ENCODE measurements at places on chromosomes 12 and 14.

DNA sequence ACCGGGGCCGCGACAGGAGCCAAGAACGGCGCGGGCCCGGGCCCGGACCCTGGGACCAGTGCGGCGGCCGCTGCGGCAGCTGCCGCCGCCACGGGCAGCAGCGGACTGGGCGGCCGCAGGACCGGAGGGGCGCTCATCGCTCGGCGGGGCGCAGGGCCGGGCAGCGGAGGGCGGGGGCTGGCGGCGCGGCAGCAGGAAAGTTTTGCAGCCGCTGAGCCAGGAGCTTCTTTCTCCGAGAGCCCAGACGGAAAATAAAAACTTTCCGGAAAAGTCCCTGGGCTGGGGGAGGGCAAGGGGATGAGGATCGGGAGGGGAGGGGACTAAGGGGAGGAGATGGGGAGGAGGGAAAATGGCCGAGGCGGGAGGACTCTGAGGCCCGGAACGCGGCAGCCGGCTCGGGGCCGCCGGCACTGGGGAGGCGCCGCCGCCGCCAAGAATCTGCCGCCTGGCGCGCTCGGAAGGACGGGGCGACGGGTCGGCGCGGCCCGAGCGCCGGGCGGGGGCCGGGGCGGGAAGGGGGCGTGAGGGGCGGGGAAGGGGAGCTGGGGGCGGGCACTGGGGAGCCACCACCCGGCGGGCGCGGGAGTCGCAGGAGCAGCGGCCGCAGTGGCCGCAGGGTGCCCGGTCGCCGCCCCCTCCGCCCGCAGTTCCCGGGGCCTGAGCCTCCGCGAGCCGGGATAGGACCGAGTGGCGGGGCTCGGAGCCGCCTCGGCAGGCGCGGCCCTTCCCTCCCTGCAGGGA is at the start of gene PRKD1:
Gene PRKD1 (minus strand): TSS at position 472 of the 741 bp plus-strand sequence.
- peak; percentile 67 for DNase-seq

DNA sequence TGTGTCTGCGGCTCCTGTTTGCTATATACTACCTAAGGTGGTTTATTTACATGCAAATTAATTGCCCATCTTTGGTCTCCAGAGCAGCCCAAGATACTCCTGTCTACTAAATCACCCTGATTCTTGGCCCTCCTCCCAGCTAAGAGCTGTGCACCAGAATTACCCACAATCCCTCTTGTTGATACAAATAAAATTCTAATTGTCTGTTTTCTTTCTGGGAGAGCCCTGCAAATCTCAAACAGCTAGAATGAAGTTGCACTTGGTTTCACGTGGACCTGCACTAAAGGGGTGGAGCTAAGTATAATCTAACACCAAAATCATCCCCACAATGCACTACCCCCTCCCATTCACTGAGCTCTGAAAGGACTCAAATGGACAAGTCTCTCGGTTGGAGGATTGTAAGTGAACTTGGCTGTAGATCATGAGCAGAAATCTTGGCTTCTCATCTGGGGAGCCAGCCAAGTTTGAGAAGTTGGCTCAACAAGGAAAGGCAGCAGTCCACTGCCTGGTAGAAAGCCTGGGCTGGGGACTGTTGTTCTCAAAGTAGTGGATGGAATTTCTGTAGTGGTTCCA is 6.6 kb downstream of the MAX start:
- peak; percentile 60 for DNase-seq

- DNase-seq = no peak
Observed at GRCh38 chr14:105864651-105865265, 338.4 kb downstream of the TMEM121 start.

DNA sequence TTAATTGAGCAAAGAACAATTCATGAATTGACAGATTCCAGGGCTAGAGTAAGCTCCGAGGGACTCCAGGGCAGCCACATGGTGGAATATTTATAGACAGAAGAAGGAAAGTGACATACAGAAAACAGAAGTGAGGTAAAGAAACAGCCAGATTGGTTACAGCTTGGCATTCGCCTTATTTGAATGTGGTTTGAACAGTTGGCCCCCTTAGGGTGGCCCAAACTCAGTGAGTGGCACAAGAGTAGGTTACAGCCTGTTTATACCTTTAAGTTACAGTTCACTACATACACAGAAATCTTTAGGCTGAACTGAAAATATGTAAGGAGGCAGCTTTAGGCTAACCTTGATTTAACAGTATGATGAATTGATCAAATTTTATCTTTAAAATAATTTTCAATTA is 174.5 kb upstream of the CNOT2 start:
- DNase-seq = no peak

GRCh38 chr12:112418608-112419296 is at the start of gene PTPN11:
PTPN11 (plus strand) TSS chr12:112418947; CDS start chr12:112419112, 165 bp downstream.
- DNase-seq = peak; percentile 69

DNA sequence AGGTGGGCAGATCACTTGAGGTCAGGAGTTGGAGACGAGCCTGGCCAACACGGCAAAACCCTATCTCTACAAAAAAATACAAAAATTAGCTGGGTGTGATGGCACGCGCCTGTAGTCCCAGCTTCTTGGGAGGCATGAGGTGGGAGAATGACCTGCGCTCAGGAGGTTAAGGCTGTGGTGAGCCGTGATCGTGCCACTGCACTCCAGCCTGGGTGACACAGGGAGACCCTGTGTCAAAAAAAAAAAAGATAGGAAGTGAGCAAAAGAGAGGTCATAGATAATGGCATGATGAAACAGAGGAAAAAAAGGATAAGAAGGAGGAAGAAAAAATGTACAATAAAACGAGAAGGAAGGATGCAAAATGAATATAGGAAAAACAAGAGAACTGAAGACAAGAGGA is 159.5 kb downstream of the ETV6 start:
- no peak for DNase-seq

GRCh38 chr14:103382376-103382775 is 2.8 kb upstream of the MARK3 start:
- no peak for DNase-seq

- no peak for DNase-seq
Observed at GRCh38 chr12:68506619-68507018, 104.1 kb upstream of the RAP1B start.

DNA sequence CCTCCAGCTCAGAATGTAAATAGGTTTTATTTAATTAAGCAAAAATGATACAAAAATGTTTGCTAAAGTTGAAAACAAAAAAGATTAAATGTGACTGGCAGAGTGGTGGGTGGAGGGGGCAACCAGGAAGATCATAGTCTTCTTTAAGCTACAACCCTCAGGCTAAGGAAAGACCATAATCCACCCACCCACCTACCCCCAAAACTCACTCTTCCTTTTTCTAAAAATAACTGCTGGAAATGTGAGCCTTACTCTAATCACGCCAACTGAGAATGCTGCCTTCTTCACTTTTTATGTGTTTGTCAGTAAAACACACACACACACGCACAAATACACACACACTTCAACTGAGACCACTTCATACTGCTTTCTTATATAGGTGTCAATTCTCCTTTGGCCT is 230.0 kb upstream of the EGLN3 start:
- no peak for DNase-seq

DNA sequence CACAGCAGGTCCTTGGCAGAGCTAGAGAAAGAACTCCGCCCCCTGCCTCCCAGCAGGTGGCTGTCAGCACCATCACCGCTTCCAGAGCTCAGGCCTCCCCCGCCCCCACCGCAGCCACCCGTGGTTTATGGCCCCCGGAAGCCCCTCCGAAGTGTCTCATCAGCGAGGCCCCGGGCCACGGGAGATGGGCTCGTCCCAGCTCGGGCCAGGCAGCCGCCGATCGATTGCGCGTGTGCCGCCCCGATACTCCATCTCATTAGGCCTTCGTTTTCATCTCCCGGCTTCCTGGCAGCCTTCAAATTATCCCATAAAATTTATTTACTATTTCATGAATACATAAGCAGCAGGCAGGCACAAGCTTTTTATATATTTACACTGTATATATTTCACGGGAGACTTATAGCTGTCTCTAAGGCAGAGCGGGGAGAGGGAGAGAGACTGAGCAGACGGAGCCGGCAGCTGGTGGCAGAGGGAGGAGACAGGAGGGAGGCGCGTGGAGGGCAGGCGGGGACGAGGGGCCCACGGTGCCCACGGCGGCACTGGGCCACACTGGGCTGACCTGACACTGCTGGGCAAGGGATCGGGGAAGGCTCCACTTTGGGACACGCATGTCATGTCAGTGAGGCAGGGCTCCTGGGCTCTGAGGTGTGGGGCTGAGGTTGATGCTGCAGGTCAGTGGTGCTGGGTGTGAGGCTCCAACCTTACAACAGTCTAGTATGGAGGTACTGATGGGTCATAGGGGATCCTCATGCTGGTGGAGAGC is 241.2 kb downstream of the RBM19 start:
- DNase-seq = no peak

- DNase-seq = no peak
Observed at GRCh38 chr12:11724888-11725311, 75.4 kb downstream of the ETV6 start.

- DNase-seq = no peak
Observed at GRCh38 chr12:48542300-48542928, 17.0 kb downstream of the OR8S1 start.

GRCh38 chr14:50225974-50226297 is 5.4 kb downstream of the SOS2 start:
- no peak for DNase-seq

- DNase-seq = no peak
Observed at GRCh38 chr12:95014554-95014953, 11.1 kb upstream of the NDUFA12 start.

DNA sequence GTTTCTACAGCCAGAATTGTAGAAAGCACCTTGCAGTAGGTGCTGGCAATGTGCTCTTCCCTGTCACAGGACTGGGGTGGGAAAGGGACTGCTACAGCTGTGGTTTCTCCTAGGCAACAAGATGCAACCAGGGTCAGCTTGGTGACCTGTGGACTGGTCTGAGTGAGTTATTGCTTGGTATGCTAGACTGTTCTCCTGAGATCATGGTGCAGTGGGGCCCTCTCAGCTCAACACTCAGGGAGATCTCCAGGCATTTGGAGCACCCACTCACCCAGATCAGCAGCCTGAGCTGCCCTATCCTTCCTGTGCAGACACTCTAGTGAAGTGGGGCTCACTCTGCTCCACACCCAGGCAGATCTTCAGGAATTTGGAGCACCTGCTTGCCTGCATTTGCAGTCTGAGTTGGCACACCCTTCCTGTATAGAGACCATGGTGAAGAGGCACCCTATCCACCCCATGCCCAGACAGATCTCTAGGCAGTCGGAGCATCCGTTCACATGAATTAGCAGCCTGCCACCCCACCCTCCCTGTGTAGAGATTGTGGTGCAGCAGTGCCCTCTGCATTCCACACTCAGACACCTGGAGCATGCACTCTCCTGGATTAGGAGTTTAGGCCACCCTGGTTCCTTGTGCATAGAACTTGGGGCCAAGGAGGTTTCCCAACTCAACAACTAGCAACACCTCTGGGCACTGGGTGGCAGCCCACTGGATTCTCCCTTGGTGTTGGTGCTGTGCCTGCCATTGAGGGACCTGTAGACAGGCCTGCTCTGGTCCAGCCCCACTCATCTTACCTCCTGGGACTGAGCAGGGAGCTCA is 3.8 kb upstream of the FAM186B start:
- no peak for DNase-seq

DNA sequence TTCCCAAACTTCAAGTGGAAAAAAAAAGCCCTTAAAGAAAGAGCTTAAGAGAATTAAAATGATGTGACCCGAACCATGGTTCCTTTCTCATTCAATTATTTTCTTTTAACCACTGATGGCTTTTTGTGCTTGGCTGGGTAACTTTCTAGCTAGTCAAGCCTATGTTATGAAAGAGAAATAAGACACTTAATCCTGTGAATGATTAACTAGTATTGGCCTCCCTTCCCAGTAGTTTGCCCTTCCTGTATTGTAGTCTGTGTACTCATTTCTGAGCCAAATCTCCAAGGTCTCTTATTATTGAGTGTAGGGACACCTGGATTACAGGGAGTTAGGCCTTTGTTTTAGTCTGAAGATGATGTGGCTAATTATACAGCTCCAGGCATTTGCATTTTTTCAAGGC is 353.0 kb downstream of the RAD51B start:
- DNase-seq = no peak

- DNase-seq = no peak
Observed at GRCh38 chr14:104794099-104794498, 1.4 kb downstream of the AKT1 start.

DNA sequence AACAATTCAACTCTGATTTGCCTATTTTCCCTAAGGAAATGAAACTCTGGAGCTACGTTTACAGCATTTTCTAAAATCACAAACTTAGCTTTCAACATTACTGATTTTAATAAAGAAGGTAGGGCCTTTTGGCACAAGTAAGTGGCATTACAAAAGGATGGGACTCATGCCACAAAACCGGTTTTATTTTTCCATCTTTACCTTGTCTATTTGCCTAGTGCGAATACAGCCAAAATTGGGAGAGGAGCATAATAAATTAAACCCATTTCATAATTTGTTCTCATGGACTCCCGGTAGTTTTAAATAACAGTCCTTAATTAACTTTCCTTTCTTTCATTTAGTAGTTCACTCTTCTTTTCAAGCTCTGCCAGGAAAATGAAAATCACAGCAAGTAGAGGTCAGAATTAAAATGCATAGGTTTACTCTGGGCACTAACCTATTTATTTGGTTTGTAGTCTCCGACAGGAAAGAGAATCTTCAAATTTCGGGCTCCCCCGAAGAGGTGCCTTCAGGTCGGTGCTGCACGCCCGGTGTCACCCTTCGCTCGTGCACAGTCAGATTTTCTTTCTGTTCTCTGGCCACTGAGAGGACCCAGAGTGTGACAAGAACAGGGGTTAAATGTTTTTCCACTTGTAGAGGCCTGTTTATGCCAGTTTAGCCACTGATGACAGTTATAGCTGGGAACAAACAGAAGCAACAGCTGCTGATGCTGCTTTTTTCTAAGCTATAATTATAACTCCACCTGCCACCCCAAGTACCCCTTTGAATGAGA is at the start of gene BEST3:
Gene BEST3 (minus strand): TSS at position 535 of the 772 bp plus-strand sequence. CDS start 1,505 bp downstream, outside the sequence.
- DNase-seq = no peak

DNA sequence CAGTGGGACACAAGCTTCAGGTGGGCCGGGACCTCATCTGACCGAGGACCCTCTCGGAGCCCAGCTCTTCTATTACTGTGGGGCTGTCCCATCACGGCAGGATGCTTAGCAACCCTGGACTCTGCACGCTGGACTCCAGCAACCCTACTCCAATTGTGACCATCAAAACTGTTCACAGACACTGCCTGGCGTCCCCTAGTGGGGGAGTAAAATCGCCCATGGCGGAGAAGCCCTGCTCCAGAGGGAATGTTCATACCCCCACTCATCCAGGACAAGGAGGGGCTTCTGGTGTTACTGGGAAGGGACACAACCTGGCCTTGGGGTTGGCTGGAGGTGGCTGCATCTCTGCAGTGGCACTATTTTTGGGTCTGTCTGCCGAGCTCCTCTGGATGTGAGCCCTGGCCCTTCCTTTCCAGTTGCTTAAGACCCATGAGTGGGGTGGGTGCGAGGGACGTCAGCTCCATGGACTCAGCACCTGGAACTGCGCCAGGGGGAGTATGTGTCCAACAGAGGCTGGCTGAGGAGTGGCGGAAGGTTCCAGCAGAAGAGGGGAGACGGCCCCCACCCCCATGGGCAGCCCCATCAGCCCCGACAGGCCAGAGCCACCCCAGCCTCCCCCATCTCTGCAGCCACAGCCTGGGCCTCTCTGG is 103.8 kb downstream of the RFLNA start:
- no peak for DNase-seq
